Activated naive CD8-positive, alpha-beta T cell treated with anti-CD3 and anti-CD28 coated beads, Interleukin-2, amount 10 ng/mL, durations not matched to agents 7 days and 5 days (primary cell): ENCODE measurements at places on chromosomes 2 and 18. TPM values are rescaled to one million over a fixed set of nuclear protein-coding genes. Genes with fewer than 3 reads are reported as not detected.

GRCh38 chr2:43075811-43076585, 150.4 kb downstream of the ZFP36L2 start:
- H3K4me1 ChIP-seq = peaks cover 3% of the 10 kb centered on the region
- H3K36me3 ChIP-seq = no peaks in the 10 kb centered on the region
- H3K27ac ChIP-seq = no peak overlapping the region
- no peak for DNase-seq
- H3K4me3 ChIP-seq = no peak overlapping the region

DNA sequence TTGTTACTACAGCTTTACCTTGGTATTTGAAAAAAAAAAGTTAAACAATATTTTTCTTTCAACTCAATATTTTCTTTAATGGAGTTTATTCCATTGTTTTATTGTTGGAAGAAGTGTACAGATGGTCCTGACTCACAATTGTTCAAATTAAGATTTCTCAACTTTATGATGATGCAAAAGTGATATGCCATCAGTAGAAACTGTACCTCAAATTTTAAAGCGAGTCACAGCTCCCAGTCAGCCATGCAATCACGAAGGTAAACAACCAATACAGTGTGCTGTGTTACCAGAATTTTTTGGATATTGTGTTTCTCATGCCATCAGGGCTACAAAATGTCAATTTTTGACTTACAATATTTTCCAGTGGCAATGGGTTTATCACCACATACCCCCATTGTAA, 54.0 kb upstream of the COL5A2 start:
- H3K4me3 ChIP-seq = no peak overlapping the region
- H3K27ac ChIP-seq = no peak overlapping the region
- H3K36me3 ChIP-seq = no peaks in the 10 kb centered on the region
- no peak for DNase-seq
- H3K27me3 ChIP-seq = no peaks in the 10 kb centered on the region

- peaks cover 9% of the 10 kb centered on the region for H3K27me3 ChIP-seq
- H3K27ac ChIP-seq = no peak overlapping the region
- no peaks in the 10 kb centered on the region for H3K4me1 ChIP-seq
- no peaks in the 10 kb centered on the region for H3K36me3 ChIP-seq
- H3K4me3 ChIP-seq = no peak overlapping the region
Measured at GRCh38 chr2:121324601-121325000, 39.6 kb upstream of the TFCP2L1 start.

Gene DNAJC5G
- total RNA-seq = not detected

GRCh38 chr2:176865336-176865735, 347.3 kb upstream of the HNRNPA3 start:
- peaks cover 12% of the 10 kb centered on the region for H3K36me3 ChIP-seq
- peaks cover 14% of the 10 kb centered on the region for H3K4me1 ChIP-seq
- no peak overlapping the region for H3K27ac ChIP-seq
- DNase-seq = no peak

GRCh38 chr2:201220102-201220570, 37.2 kb downstream of the CASP10 start:
- peaks cover 50% of the 10 kb centered on the region for H3K4me1 ChIP-seq
- DNase-seq = no peak
- H3K27ac ChIP-seq = peak overlapping the region; percentile 73
- peaks cover 33% of the 10 kb centered on the region for H3K36me3 ChIP-seq
- no peak overlapping the region for H3K4me3 ChIP-seq

GRCh38 chr2:118048401-118048800, 34.5 kb upstream of the CCDC93 start:
- no peak for DNase-seq
- peaks cover 51% of the 10 kb centered on the region for H3K27me3 ChIP-seq
- H3K4me1 ChIP-seq = peaks cover 5% of the 10 kb centered on the region
- no peak overlapping the region for H3K4me3 ChIP-seq
